Stimulated activated CD8-positive, alpha-beta memory T cell treated with anti-CD3 and anti-CD28 coated beads, Interleukin-7, amount 100 ng/mL, for 48 hours (primary cell): ENCODE measurements at places on chromosomes 2 and 18.

DNA sequence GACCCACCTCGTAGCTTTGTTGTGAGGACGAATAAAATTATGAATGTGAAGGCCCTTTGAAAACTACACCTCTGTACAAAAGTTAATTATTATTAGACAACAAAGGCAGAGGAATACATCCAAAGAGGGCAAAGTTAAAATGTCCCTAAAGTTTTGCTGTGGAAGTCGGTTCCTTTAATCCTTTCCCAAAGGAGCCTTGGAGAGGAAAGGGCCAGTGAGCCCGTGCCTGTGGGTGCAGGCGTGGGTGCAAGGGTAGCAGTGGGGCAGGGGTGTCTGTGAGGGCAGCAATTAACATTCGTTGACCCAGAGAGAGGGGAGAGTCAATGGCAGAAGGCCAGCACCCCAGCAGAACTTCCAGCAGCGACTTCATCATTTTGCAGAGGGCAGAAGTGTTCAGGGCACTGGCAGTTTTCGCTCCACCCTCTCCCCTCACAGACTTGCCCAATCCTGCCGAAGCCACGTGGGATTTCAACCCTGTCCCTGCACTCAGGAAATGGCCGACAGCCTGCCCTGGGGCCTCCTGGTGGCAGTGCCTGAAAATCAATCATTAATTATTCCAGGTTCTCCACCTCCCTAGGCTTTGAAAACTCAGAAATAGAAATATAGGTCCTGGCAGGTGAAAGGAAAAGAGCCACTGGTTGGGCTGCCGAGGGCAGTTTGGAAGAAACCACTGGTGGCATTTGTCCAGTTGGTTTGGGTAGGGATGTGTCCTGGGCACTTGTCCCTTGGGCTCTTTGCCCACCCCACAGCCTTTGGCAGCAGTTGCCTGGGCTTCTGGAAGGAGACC, 4.2 kb upstream of the PAX8 start:
- no peak for DNase-seq

DNA sequence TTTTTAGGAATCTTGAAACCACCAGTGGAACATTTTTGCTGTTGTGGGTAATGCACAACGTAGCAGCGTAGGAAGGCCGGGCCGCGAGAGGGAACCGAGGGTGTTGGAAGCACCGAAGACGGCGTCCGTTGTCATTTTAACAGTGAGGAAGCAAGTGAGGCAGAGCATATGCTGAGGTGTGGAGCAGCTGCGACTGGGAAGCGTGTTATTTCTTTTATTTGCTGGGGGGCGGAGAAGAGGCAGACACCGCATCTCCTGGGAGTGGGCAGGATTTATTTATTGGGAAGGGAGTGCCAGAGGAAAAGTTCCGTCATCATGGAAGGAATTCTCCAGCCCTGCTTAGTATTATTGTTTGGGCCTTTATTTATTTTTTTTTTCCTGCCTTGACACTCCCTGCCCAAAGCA, 232.8 kb downstream of the KLHL29 start:
- no peak for DNase-seq

GRCh38 chr2:65372619-65373018, 59.8 kb downstream of the SPRED2 start:
- DNase-seq, result no peak

GRCh38 chr2:45743531-45744396, 92.3 kb downstream of the PRKCE start:
- DNase-seq, result no peak

DNA sequence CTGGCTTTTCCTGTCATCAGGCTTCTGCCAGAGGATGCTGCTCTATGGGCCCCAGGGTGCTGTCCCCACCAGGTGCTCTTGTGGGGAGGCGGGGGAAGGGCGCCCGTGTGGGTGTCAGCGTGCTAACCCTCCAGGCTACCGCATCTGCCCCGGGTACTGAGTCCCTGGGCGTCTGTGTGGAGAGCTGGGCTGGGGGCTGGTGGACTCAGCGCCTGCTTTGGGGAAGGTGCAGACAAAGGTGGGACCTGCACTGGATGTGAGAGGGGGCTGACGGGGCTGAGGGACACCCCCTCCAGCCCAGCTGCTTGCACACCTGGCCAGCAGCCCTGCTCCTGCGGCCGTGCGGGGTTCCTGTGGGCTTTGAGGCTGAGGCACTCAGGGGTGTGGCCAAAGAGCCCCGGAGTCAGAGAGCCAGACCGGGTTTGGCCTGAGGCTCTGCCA, 120.7 kb upstream of the PXDN start:
- DNase-seq, result no peak
